ENCODE measurements at places on chromosomes 6 and 20.

DNA sequence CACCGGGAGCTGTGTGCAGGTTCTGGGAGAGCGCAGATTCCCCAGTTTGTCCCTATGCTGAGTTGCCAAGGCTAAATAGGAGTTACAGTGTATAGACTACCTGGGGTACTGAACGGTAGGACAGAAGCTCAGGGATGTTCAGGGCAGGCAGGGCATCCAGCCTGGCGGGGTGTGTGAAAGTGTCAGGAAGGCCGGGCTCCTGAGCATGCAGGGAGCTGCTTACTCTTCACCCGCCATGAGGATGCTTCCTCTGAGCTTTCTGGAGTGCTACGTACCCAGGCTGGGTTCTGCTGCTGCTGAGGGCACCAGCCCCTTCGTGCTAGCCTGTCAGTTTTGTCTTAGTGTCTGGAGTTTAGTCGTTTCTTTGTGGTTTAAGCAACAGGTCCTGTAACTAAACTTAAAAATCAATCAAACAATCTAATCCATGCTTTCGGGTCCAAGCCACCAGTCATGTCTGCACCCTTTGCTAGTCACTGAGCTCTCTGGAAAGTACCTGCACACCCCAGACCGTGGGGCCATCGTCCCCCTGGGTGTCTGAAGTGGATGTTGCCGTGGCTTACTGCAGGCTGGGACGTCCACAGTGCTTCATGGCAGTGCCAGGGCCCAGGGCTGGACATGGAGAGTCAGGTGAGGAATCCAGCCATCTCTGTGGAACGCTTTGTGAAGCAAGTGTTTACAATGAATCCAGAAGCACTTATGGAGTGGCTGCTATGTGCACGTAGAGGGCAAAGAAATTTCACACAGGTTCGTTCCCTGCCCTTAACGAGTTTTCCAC lies 220.3 kb upstream of the SNX9 start:
- no peak for DNase-seq

- DNase-seq, result no peak
Observed at GRCh38 chr6:137589067-137589848, 95.1 kb upstream of the OLIG3 start.

- DNase-seq, result no peak
Observed at GRCh38 chr6:74598462-74599393, 607.1 kb downstream of the COL12A1 start.

DNA sequence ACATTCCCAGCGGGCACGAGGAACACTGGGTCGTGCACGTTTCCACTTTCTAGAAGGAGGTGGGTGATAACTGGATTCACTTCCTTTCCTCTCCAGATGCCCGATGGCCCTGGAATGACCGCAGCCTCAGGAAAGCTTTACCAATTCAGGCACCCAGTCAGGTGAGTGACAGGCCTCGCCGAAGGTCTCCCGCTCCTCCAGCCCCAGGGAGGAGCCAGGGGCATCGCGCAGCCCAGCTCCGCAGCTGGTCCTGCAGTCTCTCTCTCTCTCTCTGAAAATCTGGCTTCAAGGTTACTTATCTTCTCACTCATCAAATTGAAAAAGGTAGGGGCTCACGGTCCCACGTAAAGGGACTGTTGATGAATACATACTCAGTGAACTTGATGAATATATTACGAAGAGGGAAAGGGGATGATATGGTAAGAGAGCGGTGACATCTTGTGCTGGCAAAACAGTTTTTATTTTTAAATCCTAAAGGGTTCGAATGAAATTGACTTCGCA lies 891 bp downstream of the RIPPLY2 start:
- no peak for DNase-seq

DNA sequence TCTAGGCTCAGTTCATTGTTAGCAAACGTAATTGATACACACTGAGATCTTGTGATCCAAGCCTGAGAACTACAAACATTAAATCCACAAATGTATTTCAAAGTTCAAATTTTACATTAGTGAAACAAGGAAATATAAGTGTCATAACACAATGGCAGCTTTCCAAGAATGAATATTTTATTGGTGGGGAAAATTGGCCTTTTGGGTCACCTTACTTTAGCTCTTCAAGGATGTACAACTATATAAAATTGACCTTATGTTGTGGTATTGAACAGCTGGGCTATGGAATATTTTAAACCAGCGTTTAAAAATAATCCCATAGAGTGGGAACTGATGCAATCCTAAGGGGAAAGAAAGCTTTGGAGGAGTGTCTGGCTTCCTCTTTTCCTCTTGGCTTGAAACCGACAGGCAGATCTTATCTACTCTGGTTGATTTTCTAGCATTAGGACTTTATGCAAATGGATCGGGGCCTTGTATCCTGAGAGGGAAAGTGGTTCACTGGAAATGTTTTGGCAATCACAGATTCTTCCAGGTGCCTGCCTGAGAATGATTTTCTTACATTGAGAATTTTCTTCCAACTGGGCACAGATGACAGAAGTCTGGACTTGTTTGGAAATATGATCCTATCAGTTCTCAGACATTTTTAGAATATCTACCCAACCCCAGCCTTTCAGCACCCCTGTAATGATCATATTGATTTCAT lies 184.8 kb upstream of the ECI2 start:
- no peak for DNase-seq

DNA sequence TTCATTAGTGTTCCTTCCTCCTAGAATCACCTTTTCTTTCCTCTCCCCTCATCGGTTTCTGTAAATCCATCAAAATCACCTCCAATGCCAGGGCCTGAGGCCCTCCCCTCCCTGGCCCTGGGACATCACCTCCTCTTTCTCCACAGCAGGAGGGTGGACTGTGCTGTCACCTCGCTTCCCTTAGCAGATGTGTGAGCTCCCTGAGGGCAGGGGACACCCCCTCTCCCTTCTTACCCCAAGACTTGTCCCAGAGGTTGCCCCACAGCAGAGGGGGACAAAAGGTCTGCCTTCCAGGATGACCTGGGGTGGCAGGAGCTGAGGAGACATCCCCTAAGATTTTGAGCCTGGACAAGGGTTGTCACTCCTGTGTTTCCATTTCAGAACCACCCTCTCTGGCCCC lies 5.9 kb downstream of the ULBP1 start:
- DNase-seq, result no peak

- no peak for DNase-seq
Observed at GRCh38 chr6:20207088-20207418, 5.2 kb downstream of the MBOAT1 start.

GRCh38 chr6:142906945-142907470 lies 38.0 kb downstream of the HIVEP2 start:
- DNase-seq, result no peak

DNA sequence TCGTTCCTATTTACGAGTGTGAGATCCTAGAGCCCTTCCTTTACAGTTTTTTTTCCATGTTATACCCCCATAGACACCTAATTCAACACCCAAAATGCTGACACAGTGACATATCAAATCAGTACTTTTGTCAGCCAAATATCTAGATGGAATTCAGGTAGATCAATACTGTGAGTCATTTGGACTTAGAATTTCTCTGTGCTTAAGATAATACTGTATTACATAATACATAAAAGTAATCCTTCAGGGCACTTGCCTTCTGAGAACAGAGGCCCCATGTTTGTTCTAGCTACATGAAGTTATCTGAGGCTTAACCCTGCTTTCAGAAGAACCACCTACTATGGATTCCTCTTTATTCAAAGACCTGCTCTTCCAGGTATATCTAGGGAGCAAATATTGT lies 623.1 kb downstream of the PHF3 start:
- no peak for DNase-seq

DNA sequence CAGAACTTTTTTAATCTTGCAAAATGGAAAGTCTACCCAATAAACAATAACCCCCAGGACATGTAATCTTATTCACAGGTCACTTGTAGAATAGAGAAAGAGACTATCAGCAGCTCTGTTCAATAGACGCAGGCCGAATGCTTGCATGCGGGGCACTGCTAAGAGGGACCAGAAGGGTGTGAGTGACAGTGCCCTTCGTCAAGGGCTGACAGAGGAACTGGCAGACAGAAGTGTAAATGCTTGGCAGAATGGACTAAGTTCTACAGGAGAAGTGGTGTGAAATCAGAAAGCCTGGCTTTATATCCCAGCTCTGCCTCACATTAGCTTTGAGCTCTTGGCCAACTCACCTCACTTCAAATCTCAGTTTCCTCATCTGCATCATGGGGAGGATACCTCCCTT lies 21.0 kb downstream of the DDO start:
- no peak for DNase-seq

- DNase-seq, result no peak
Observed at GRCh38 chr6:92667843-92668242, 751.5 kb downstream of the EPHA7 start.

DNA sequence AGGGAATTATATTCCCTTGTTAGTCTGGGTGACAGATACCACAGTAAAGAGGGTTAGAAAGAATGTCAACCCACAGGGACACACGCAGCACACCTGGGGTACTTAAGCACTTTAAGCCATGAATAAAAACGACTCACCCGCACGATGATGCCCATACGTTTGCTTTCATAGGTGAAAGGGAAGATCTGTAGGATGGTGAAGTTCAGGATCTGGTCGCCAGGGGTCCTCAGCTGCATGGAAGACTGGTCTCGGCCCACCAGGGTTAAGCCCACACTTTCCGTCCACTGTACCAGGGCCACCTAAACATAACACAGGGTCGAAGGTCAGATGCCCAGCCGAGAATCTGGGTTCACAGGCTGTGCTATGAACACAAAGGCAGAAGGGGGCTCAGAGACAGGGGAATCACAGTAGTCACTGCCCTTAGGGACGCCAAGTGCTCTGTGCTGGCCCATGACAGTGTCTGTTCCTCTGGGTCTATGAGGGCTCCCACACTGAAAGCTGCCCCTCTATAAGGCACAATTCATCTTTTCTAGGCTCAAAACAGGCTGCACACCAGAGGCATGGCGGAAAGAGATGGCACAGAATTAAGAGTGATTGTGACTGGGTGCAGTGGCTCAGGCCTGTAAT lies 96.8 kb upstream of the NFATC2 start:
- no peak for DNase-seq

DNA sequence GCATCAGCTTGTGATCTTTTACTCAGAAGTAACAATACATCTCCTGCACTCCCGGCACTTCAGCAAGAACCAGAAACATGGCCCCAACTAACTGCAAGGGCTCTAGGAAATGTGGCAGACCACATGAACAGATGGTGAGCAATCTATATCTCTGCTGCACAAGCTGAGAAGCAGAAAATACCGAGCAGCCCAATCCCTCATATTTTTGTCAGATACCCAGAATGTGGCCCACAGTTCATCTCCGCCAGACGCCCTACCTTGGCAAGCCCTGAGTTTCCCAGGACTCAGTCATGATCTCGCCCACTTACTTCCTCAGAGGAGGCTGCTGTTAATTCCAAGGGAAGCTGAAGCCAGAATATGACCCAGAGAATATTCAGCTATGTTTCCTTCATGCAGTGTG lies 63.1 kb upstream of the PHACTR1 start:
- no peak for DNase-seq

DNA sequence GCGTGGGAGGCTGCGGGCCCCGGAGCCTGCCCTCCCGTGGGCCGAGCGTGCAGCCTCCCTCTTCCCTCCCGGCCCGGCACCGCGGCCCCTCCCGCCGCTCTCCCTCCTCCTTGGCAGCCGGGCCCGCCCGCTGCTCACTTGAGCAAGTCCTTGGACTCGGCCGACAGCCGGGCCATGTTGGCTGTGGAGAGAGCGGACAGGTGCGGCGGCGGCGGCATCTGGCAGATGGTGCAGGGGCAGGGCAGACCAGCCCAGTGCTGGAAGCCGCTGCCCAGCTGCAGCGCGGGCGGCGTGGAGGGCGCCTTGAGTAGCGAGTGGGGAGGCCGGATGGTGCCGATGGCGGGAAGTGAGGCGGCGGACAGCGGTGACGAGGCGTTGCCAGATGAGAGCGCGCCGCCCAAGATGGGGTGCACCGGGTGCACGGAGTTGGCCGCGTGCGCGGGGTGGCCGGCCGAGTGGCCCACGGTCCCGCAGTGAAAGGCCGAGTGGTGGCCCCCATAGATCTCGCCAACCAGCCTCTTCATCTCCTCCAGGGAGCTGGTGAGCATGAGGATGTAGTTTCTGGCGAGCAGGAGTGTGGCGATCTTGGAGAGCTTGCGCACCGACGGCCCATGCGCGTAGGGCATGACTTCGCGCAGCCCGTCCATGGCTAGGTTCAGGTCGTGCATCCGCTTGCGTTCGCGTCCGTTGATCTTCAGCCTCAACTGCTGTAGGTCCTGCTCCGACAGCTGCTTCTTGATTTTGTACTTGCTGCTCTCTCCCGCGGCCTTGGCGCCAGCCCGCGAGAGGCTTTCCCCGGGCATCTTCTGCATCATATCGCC lies 766 bp downstream of the OLIG3 start:
- peak; percentile 63 for DNase-seq

DNA sequence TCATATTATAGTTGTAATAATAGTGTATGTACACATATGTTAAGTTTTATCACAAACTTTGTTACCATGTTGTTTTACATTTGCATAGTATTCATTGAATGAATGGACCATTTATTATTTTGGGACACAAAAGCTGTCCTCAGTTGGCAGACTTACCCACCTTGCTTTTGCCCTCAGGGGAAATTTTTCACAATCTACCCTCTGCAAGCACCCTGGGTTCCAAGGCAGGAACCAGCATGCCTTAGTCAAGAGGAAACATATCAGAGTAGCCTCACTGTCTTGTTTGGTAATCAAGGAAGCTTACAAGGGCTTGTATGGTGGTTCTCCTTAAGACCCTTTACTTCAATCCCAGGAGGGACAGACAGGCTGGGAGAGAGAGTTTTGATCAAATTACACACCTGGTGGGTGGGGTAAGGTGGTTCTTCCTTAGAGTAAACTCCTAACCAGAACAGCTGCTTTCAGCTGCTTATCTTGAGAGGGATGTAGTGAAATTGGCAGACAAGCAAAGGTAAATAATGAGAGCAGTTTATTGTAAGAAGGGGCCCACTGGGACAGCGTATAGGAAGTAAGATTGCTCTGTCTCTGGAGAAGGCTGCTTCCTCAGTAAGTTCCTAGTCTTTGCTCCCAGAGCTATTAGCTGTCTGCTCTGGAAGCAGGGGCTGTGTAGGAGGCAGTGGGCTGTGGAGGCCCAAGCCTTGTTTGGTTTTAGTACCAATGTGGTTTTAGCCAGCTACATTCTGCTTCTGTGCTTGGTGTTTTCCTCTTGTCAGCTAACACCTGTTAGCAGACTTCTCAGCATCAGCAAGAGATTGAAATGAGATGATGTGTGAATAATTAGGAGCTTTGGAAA lies 31.1 kb downstream of the BRPF3 start:
- DNase-seq, result no peak

Data from Right ventricle myocardium inferior (tissue), 1 donor.